ENCODE measurements at places on chromosomes 13 and 19.

DNA sequence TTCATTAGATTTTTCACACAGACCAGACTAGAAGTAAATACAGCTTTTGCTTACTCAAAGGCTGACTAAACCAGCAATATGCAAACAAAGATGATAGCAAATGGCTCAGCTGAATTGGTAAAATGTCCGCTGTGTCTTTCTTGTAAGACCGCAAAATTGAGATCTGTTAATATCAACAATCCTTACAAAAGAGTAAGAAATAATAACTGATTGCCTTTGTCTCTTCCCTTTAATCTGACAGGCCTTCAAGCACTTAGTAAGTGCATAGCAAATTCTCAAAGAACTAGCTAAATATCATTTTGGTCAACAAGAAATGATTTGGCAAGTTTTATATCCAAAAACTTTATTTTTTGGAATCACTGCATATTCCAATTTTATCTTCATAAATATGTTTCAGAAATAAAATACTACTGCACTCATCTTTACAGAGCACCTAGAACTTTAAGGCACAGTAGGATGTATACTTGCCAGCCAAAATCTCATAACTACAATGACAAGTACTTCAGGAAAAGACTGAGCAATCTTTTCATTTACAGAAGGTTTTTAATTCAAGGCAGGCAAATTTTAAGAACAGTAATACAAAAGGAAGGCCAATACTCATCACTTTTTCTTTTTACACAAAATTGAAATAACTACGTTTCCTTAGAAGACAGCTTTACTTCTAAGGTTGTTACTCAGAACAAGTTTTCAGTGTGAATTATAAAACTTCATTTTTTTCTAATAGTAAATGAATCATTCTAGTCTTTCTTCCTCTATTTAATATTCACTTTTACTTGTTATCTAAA is 1.1 kb downstream of the ELF1 start:
- DNase-seq, result no peak

DNA sequence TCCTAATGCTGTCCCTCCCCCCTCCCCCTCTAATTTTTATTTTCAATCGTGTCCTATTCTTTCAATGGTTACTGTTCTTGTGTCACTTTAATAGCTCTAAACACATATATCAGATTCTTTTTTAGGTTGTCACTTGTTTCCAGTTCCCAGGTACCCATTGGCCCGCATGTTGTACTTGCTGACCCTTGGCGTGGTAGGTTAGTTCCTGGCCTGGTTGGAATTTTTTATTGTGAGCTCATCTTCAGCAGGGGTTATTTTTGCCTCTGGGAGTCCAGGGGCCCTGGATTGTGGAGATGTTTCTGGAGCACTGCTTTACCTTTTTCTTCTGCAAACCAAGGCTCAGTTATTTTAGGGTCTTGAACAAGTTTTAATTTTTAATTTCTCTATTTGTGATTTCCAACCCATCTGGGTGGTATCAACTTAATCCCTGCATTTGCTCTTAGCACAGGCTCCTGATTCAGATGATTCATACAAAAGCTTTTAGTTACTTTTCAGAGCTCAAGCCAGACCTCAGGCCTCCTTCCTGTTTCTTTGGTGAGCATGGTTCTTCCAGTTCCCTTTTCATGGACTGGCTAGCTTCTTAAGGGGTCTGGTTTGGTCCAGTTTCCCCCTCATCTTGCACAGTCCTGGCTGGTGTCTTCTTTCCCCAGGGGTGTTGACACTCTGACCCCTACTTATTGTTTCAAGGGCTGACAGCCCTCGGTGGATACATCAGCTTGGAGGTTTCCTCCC is 220.5 kb downstream of the TM9SF2 start:
- no peak for DNase-seq

DNA sequence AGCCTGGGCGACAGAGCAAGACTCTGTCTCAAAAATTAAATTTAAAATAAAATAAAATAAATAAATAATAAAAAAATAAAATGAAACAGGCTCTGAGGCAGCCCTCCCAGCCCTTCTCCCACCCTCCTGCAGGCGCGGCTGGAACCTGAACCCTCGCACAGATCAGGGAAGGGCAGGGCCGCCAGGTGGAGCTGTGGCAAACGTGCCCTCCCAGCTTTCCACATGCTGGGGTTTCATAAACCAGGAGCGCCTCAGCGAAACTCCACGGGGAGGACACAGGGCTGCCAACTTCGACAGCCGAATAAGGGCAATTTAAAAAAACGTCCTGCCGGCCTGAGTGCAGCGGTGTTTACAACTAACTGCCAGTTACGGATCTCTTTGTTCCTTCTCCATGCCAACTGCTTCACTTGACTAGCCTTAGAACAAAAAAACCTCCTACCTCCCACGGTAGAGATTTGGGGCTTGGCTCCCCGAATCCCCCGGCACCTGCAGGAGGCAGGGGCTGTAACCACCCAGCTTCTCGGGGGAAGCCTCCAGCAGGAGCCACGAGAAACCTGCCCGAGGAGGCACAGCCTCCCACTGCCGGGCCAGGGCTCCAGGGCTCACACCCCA is 15.9 kb downstream of the ZNF787 start:
- peak; percentile 42 for DNase-seq

GRCh38 chr19:35977446-35978222 is 17.4 kb upstream of the SDHAF1 start:
- DNase-seq, result no peak

DNA sequence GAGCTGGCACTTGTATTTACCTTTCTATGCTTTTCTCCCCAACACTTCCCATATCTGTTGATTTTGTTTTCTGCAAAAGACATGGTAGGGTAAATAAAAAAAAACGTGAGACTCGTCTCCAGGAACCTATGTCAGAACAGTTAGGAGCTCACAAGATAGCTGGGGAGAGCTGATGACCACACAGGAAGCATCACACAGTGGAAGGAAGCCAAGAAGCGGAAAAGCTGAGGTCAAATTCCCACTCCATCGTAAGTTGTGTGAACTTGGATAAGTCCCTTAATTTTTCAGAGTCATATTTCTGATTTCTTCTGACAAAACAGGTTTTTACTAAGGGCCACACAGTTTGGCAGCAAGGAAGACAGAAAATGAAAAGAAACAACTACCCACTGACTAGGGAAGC is 199.6 kb downstream of the KLF5 start:
- DNase-seq, result no peak

GRCh38 chr13:110298505-110299282 is 8.3 kb downstream of the COL4A1 start:
- peak; percentile 53 for DNase-seq

DNA sequence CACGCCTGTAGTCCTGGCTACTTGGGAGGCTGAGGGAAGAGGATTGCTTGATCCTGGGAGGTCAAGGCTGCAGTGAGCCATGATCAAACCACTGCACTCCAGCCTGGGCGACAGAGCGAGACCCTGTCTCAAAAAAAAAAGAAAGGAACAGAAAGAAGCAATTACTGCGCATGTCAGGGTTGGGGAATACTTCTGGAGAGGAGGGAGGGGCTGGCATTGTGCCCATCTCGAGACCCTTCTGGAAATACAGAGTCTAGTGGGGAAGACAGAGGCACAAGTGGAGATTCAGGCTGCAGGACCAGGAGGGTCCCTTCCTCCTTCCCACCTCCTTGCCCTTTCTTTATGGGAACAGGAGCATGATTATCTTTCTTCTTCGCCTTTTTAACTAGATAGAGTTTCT is 30.8 kb downstream of the PRR22 start:
- no peak for DNase-seq
